Ovary (tissue), 10 donors: ENCODE measurements at places on chromosomes 7 and 10. TPM values are rescaled to one million over a fixed set of nuclear protein-coding genes. Genes with fewer than 3 reads are reported as not detected.

GRCh38 chr7:1671594-1672451, 1.7 kb downstream of the ELFN1 start:
- no peak overlapping the region for H3K27ac ChIP-seq
- H3K4me1 ChIP-seq = peaks cover 3% of the 10 kb centered on the region
- no peak overlapping the region for H3K4me3 ChIP-seq
- H3K36me3 ChIP-seq = no peaks in the 10 kb centered on the region
- H3K27me3 ChIP-seq = peaks cover 7% of the 10 kb centered on the region
- DNase-seq = no peak

Gene NPFFR1
- 0.15 TPM for total RNA-seq

DNA sequence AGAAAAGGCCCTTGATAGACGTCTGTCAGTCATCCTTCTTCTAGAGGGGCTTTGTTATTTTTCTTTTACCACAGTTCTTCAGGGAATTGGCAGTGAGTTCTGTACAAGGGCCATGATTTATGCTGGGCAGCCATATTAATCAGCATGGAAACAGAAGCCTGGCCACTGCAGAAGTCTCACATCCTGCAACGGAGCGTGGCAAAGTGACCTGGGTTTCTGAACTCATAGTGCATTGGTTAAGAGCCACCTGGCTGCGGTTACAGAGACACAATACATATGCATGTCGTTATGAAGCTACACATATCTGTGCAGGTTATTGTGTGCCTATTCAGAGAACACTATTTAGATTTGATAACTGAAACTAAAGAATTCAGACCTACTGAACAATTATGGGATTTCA, 419.4 kb upstream of the CELF2 start:
- no peaks in the 10 kb centered on the region for H3K4me1 ChIP-seq
- no peaks in the 10 kb centered on the region for H3K36me3 ChIP-seq
- H3K4me3 ChIP-seq = no peak overlapping the region

DNA sequence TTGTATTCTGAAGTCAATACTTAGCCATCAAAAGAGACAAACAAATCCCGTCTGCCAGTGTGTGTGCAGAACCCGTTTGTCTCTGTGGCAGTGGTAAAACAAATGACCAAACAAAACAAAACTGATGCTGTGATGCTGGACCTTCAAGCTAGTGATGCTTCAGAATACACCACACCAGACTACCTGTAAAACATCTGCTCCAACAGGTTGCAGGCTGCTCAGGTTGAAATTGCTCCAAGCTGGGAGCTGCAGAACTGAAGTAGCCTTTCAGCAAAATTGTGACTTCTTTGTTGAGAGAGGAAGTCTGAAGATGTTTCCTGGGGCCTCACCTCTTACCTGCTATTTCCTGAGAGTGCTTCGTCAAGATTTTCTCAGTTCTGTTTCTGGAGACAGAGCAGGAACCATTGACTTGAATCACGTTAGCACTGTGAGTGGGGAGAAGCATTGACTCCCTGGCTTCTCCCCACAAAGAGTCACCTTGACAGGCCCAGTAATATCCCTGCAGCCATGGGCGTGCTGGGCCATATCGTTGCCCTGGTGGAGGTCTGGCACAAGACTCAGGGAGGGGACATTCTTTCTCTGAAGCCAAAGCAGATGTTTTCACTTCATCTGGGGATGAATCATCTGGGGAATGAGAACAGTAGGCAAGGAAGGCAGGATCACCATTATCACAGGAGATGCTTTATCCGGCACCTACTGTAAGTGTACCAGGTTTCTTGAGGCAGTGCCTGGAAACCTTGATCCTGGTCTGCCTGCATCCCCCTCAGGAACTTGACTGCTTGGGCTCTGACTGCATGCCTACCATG, 80.2 kb downstream of the RBM20 start:
- H3K36me3 ChIP-seq = no peaks in the 10 kb centered on the region
- H3K4me1 ChIP-seq = no peaks in the 10 kb centered on the region
- H3K27me3 ChIP-seq = no peaks in the 10 kb centered on the region

Gene CH25H
- total RNA-seq = 0.52 TPM

DNA sequence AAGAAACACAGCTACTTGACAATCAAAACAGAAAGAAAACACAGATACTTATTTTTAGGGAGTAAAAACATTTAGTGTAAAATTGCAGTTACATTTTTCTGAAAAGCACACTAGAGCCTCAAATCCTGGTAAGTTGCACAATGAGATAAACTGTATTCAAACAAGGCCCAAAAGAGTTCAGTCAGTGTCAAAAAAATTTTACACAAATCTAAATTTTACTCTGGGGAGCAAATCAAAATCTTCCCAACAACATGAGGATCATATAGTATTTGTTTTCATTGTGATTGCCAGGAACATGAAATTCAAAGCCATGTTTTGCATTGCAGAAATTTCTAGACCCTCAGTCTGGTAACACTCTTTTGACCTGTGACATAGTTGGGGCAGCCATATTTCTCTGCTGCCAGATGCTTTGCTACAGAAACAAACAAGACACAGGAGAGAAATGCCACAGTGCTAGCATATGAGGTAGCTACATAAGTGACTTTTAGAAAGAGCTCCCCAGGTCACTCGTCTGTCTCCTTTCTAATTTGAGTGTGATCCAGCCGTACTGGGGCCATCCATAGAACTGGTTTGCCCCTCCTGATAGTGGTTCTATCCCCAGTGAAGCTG, 49.6 kb downstream of the PDE1C start:
- no peak overlapping the region for H3K27ac ChIP-seq
- H3K27me3 ChIP-seq = no peaks in the 10 kb centered on the region
- H3K36me3 ChIP-seq = no peaks in the 10 kb centered on the region
- DNase-seq = no peak
- peaks cover 10% of the 10 kb centered on the region for H3K4me1 ChIP-seq

GRCh38 chr10:22927166-22927565, 687 bp upstream of the ARMC3 start:
- H3K4me3 ChIP-seq = no peak overlapping the region
- no peak for DNase-seq
- no peaks in the 10 kb centered on the region for H3K36me3 ChIP-seq
- no peaks in the 10 kb centered on the region for H3K4me1 ChIP-seq

- no peaks in the 10 kb centered on the region for H3K27me3 ChIP-seq
- DNase-seq = no peak
- H3K4me3 ChIP-seq = no peak overlapping the region
- H3K27ac ChIP-seq = no peak overlapping the region
- no peaks in the 10 kb centered on the region for H3K4me1 ChIP-seq
Measured at GRCh38 chr10:130648807-130649206, 512.6 kb downstream of the GLRX3 start.

- DNase-seq = no peak
- no peaks in the 10 kb centered on the region for H3K27me3 ChIP-seq
- no peaks in the 10 kb centered on the region for H3K36me3 ChIP-seq
- peaks cover 1% of the 10 kb centered on the region for H3K4me1 ChIP-seq
Measured at GRCh38 chr7:92446869-92447344, 375 bp upstream of the GATAD1 start.

DNA sequence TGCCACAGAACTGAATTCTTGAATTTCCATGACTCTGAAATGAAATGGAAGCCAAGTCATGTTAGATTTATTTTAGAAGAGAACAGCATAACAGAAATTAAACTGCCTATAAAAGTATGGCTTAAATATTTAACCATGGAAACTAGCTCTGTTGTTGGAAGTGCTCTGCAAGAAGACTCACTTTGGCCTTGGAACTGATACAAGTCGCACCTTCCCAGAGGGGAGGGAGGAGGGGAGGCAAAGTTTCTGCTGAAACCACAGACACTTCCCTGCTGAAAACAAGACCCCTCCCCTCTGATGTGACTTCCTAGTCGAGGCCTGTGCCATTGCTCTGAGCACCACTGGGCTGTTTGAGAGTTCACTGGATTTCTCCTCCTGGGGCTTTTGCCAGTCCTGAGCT, 72.1 kb downstream of the OR13A1 start:
- H3K27ac ChIP-seq = no peak overlapping the region
- no peaks in the 10 kb centered on the region for H3K4me1 ChIP-seq
- DNase-seq = no peak
- H3K36me3 ChIP-seq = no peaks in the 10 kb centered on the region
- H3K27me3 ChIP-seq = no peaks in the 10 kb centered on the region

GRCh38 chr7:106329408-106329807, 44.6 kb upstream of the NAMPT start:
- H3K4me1 ChIP-seq = peaks cover 12% of the 10 kb centered on the region
- DNase-seq = no peak
- no peak overlapping the region for H3K4me3 ChIP-seq

DNA sequence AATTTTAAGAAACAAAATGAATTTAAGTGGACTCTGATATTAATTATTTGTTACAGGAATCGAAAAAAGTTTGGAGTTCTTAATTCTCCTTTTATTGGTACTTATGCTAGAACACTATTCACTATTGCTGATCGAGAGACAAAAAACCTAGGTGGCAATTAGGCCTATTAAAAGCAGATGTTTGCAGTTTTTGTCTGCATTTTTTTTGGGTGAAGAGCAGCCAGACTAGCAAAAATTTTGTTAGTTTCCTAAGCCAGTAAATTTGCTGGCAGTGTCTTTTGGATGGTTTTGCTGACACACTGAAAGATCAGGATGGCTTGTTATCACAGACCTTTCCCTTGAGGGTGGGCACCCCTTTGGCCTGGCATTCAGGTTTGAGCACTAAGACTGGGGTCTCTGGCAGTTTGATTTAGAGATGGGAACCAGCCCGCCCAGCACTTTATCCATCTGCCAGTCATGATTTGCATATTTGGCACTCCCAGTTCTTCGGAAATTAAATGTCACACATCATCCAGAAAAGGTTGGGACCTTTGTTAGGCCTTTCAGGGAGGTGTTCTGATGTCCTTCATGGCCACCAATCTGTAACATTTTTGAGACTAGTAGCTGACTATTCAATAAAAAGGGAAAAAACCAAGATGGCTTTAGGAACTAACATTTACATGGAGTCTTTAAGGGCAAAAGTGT, 57.3 kb downstream of the INPP5F start:
- H3K27ac ChIP-seq = no peak overlapping the region
- H3K36me3 ChIP-seq = no peaks in the 10 kb centered on the region
- H3K4me3 ChIP-seq = no peak overlapping the region
- no peaks in the 10 kb centered on the region for H3K4me1 ChIP-seq

DNA sequence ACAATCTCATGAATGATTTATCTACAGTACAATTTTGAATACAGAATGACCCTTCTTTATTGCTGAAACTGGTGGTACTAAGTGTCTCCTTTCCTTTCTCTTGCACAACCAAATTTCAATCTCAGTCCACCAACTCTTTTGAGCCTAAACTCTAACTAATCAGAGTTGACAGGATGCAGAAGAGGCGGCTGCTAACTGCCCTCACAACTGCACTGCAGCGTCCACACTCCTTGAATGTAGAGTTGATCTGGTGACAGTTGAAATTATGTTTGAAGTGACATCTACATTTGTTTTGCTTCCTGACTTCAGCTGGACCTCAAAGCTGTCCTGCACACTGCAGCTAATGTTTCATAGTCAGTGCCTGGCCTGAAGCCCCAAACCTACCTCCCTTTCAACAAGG, 139.6 kb downstream of the ZMYND11 start:
- H3K36me3 ChIP-seq = no peaks in the 10 kb centered on the region
- H3K27me3 ChIP-seq = no peaks in the 10 kb centered on the region
- no peak overlapping the region for H3K27ac ChIP-seq
- H3K4me3 ChIP-seq = no peak overlapping the region
- no peak for DNase-seq

DNA sequence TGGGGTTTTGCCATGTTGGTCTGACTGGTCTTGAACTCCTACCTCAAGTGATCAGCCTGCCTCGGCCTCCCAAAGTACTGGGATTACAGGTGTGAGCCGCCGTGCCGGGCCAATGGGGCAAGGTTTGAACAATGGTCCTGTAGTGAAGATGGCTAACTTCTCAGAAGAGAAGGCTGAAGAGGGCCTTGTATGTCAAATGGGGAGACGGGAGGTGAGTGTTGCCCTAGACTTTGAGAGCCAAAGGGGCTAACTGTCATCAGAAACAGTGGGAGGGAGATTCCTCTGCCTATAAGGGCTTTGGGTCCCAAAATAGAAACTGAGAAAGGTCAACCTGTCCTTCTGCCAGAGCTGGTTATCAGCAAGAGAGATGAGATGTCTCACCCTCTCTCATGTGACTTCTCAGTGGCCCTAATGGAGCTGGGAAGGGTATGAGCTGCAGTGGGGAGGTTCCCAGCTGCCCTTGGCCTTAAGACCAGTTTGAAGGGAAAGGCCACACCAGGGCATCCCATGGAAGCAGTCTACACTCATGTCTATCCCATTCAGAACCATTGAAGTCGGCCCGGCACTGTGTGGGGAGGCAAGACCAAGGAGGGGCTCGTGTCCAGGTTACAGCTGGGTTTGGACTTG, 1.3 kb upstream of the SAMD8 start:
- no peak for DNase-seq
- H3K4me3 ChIP-seq = no peak overlapping the region
- H3K36me3 ChIP-seq = no peaks in the 10 kb centered on the region

Gene LIPJ
- total RNA-seq = 0.25 TPM

Gene CALML5
- 1.7 TPM for total RNA-seq

DNA sequence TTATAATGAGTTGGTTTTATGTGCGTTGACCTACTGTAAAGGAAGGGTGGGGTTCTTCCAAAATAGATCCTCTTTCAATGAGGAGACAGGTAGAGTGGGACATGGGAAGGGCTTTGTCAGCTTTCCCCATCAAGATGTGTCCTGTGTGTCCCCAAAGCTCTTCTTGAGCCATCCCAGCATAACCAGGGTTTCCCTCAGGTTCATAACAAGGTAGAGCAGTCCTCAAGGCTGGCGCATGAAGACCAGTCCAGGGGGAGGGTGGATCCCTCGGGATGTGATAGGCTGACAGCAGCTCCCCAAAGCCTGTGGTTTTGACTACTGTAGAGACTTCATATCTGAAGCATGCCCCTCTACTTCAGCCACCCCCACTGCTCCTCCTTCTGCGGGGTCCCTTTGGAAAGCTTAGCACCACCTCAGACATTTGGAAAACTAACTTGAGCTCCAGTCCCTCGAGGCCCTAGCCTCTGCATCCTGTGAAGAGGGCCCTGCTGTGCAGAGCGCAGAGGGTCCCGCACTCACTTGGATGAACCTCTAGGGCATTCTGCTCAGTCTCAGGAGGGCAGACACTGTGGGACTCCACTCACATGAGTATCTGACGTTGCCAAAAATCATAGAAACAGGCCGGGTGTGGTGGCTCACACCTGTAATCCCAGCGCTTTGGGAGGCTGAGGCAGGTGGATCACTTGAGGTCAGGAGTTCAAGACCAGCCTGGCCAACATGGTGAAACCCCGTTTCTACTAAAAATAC, 1.1 kb upstream of the GIMAP8 start:
- H3K4me1 ChIP-seq = no peaks in the 10 kb centered on the region
- no peak overlapping the region for H3K4me3 ChIP-seq
- H3K27me3 ChIP-seq = no peaks in the 10 kb centered on the region

DNA sequence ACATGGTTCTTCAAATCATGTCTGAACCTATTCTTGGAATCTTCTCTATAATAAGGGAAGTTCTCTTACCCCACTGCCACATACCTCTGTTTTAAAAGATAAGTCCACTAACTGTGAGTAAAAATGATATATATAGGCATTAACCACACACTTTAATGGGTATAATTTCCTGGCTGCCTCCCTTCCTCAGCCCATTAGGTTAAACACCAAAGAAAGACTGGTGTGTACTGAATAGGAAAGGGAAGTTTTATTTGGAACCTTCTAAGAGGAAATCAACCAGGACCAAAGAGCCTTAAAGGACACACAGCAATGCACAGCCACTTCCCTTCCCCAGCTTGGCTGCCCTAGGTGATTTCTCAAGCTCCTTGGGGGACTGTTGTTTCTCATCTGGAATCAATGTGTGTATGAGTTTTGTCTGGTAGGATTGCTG, 5.0 kb upstream of the WBP1L start:
- H3K4me3 ChIP-seq = no peak overlapping the region
- no peak overlapping the region for H3K27ac ChIP-seq
- H3K36me3 ChIP-seq = no peaks in the 10 kb centered on the region
- peaks cover 2% of the 10 kb centered on the region for H3K4me1 ChIP-seq

Gene FAM180A
- 1.1 TPM for total RNA-seq

Gene DNAH11
- total RNA-seq = 1.3 TPM

Gene SPAM1
- total RNA-seq = not detected

Gene CAMK2B
- total RNA-seq = 0.24 TPM
